ENCODE measurements at places on chromosomes 5 and 9.

DNA sequence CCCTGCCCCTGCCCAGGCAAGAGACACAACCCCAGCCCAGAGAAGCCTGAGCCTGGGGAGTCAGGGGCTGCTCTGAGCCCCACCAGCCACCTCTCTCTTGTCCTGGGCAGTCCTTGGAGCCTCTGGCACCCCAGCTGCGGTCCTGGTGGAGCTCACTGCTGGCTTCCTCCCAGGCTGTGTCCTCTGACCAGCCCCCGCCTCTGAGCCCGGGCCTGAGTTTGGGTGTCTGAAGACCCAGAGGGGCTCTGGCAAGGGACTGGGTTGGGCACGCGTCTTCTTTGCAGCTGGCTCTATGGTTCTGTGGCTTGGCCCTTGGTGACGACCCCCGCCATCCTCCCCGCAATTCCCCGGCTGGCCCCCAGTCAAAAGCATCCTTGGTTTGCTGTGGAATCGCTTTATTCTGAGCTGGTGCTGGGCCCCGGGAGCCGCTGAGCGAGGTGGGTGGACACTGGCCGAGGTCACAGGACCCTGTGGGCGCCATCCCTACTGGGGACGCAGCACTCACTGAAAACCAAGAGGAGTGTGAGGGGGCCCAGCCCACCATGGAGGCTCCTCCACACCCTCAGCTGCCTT is 985 bp upstream of the LCN10 start:
- no peak for DNase-seq

GRCh38 chr5:96337048-96337781 is 95.8 kb downstream of the PCSK1 start:
- no peak for DNase-seq

DNA sequence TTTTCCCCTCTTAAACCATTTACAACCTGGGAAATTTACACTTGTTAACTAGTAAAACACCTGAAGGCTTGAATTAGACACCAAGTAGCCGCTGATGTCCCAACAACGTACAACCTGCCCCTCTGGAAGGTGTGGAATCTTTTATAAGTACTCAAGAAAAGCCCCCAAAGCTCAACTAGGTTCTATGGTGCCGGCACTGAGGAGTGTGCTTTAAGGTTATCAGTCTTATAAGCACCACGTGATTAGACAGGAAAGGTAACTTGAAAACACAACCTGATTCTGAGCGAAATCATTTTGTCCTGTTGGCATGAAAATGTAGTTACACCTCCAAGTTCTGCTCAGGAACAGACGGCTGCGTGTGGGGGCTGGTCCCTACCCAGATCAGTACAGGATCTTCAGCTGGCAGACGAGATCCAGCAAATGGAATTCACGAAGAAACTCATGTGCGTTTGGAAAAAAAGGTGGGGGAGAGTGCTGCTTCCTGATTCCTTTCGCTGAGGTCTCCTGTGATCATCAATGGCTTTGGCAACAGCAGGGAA is 195.5 kb downstream of the MEF2C start:
- no peak for DNase-seq

- no peak for DNase-seq
These were observed 119.4 kb downstream of the TTC39B start for GRCh38 chr9:15187589-15187988.

GRCh38 chr5:106877881-106878280 is 792.9 kb downstream of the EFNA5 start:
- DNase-seq, result no peak

- no peak for DNase-seq
These were observed 223.9 kb upstream of the DMRT1 start for GRCh38 chr9:617445-618085.

DNA sequence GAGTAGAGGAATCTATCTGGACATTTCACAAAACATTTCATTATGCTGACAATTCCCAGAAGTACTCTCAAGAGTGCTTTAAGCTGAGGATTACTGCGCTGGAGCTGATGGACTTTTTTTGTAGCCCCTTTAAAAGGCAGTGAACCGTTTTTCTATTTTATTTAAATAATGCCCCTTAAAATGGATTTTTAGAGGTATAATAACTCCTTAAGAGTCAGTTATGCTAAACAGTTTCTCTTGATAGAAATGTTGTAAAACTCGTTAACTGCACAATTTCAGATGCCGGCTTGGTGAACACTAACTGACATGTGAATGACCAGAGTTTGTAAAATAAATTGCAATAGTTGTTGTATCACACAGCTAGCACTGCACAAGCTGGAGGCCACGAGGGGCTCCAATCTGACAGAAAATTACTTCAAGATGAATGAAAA is 174.0 kb downstream of the NR2F1-AS1 start:
- DNase-seq, result no peak

- DNase-seq, result no peak
These were observed 595.7 kb downstream of the ACTL7B start for GRCh38 chr9:108259917-108260675.

GRCh38 chr5:110638970-110639902 is 87.2 kb downstream of the TMEM232 start:
- no peak for DNase-seq

DNA sequence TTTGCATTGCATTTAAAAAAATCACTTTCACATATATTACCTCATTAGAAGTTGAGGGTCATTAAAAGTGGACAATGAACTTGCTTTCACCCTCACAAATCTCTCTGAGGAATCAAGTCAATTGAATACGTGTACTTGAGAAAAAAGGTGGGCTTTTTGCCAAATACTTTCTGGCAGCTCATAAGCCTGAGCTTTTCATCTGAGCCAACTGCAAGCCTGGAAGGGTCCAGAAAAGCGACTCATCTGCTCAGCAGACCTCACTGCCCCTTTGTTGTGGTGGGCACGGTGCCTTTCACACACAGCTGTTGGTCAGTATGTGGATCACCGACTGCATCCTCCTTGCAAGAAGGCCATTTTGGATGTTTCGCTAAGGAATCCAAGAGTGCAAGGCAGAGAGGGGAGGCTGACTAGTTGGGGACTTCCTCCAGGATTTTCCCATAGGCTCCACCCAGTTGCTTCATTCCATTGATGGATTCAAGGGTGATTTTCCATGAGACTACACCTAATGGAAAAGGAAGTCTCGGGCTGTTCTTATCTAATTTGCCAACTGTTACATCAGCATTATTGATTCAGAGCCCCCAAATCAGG is 564.7 kb downstream of the PDE4D start:
- DNase-seq, result peak; percentile 47

- DNase-seq, result no peak
These were observed 47.6 kb downstream of the ECPAS start for GRCh38 chr9:111436571-111436970.

DNA sequence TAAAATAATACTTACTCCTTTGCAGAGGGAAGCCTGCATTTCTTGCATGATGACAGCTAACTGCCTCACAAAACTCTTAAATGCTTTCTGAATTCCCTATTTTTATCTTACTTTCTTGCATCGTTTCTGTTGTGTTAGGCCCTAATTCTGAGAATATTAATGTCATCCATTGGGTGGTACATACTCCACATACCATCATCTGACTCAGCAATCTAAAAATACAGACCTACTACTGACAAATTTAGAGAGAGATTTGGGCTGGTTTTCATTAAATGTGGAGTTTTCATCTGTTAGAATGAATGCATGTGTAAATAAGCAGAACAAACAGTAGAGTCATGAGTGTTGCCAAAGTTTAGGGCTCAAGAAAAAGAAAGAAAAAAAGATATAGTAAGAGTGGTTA is 26.5 kb upstream of the KCNN2 start:
- DNase-seq, result peak; percentile 35

GRCh38 chr5:173542964-173543363 is 73.5 kb downstream of the BOD1 start:
- no peak for DNase-seq

DNA sequence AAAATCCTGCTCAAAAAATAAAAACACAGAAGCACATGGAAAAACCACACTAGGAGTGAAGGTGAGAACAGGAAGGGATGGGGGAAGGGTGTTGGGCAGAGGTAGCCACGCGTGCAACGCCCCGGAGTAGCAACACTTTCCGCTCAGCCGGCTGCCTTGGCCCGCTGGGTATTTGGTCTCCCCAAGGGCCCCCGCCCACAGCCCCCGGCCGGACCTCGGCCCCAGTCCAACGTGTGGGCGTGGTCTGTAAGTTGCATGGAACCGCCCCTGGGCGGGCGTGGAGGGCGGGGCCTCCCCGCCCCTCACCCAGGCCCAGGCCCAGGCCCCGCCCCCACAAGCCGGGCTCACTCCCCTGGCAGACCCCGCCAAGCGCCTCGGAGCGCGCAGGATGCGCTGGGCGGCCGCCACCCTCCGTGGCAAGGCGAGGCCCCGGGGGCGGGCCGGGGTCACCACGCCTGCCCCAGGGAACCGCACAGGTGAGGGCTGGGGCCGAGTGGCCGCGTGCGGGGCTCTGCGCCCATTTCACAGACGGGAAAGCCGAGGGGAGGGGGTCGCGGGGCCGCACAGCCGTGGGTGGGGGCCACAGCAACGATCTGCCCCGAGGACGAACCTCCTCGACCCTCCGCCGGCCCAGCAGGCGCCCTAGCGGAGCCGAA is at the start of gene SUSD3:
TSS of gene SUSD3 (plus strand) at position 347 of the 656 bp plus-strand sequence. CDS start at position 389, 42 bp downstream.
- DNase-seq, result no peak

GRCh38 chr5:58497386-58497785 is 6.2 kb downstream of the GAPT start:
- DNase-seq, result no peak

- DNase-seq, result no peak
These were observed 5.7 kb downstream of the SPARC start for GRCh38 chr5:151680944-151681427.

- DNase-seq, result no peak
These were observed 367.3 kb upstream of the PAPPA start for GRCh38 chr9:115786321-115786720.

DNA sequence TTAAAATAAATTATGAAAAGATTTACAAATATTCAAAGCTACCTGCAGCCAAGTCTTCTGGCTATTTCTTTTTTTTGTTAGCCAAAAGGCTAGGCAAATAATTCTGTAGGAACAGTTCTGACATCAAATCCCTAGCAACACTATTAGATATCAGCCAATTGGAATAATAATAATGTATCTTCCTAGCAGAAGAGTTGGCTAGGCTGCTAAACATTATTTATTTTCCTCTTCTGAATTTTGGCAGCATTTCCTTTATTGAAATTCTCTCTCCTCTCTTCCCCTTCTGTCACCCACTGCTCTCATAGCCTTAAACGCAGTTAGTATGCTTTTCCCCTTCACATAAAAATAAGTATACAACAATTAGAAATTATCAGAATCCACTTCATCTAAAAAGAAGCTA is 42.6 kb downstream of the ZDHHC21 start:
- DNase-seq, result no peak

DNA sequence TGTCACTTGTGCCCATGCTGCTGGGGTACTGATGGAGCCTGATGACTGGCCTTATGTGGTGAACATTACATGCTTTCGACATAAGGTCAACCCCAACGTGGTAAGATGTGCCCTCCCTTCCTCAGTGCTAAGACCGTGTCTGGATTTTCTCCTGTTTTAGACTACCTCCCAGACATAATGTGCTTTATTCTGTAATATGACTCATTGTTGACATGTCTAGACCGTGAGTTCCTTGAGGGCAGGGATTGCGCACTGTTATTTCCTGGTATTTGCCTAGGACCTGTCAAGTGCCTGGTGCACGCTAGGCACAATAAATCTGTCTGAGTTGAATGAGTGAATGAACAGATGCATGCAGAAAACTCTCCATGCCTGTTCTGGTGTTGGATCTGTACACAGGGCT is 346.0 kb downstream of the KDM4C start:
- no peak for DNase-seq

- DNase-seq, result no peak
These were observed 11.6 kb downstream of the CEL start for GRCh38 chr9:133073086-133074014.

DNA sequence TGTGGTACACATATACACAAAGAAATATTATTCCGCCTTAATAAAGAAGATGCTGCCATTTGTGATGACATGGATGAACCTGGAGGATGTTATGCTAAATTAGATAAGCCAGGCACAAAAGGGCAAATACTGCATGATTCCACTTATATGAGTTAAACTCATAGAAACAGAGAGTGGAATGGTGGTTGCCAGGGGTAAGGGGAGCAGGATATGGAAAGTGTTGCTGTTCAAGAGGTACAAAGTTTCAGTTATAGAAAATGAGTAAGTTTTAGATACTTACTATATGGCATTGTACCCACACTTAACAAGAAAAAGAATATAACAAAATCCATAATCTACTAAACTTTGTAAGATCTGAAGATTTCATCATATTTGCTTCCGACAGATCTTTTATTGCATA is 252.2 kb downstream of the SYK start:
- no peak for DNase-seq

DNA sequence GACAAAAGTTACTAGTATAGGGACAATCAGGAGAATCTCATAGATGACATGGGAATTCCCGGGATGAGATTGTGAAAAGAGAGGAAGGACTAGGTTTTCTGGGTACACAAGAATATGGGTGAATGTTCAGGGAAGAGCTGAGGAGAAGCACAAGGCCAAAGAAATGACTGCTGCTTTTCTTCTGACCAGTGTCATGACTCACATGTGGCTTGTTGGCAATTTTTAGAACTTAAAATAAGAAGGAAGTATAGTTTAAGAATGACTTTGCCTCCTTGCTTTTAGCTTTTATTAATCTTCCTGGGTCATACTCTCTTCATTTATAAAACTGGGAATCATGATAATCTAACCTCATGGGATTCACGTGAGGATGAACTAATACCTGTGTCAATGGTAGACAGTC is 652.4 kb upstream of the MEF2C start:
- no peak for DNase-seq

- DNase-seq, result no peak
These were observed 51.9 kb upstream of the ZBED3 start for GRCh38 chr5:77139001-77139400.

DNA sequence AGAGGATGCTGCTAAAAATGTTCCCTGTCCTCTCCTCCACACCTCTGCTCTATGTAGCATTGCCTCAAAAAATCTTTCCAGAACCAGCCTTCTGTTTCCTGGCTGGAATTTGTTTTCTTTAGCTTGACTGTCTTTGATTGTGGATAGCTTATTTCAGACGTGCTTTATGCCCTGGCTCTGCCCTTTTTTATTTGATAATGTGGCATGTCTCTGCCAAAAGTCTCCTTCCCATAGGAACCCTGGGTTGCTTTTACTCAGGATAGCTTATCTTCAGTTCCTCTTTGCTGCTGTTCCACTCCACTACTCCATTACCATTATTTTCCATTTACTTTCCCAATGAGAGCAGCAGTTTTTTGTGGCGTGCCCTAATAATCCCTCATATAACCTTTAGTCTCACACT is 885 bp upstream of the TMEM252 start:
- DNase-seq, result no peak

DNA sequence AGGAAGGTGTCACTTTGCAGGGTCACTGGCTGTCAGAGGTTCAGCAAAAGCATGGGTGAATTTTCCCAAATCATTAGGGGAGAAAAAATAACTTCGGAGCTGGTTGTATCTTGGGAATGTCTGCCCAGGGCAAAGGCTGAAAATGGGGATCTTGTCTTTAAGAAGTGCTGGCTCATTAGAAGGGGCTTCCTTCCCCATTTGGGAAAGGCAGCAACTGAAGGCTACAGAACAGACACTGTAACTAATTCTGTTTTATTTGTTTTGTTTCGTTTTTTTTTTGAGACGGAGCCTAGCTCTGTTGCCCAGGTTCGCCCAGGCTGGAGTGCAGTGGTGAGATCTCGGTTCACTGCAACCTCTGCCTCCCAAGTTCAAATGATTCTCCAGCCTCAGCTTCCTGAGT is 70.3 kb upstream of the PCA3 start:
- DNase-seq, result no peak
